ENCODE measurements at places on chromosomes 4 and X. TPM values are rescaled to one million over a fixed set of nuclear protein-coding genes. Genes with fewer than 3 reads are reported as not detected.

DNA sequence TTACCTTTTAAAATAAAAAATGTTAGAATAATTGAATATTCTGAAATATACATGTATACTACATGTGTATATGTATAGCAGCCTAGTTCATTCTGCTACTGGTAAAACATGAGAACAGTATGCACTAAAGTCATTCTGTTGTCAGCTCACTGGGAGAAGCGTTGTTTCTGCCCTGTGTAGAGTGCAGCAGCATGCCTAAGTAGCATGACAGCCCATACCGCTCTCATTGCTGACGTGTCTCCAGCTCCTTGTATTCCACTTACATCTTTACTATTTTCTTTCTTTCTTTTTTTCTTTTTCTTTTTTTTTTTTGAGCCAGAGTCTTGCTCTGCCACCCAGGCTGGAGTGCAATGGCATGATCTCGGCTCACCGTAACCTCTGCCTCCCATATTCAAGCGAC is 90.7 kb downstream of the KLHL8 start:
- DNase-seq, result no peak

GRCh38 chr4:141565379-141566089 is 70.8 kb upstream of the IL15 start:
- no peak for DNase-seq

DNA sequence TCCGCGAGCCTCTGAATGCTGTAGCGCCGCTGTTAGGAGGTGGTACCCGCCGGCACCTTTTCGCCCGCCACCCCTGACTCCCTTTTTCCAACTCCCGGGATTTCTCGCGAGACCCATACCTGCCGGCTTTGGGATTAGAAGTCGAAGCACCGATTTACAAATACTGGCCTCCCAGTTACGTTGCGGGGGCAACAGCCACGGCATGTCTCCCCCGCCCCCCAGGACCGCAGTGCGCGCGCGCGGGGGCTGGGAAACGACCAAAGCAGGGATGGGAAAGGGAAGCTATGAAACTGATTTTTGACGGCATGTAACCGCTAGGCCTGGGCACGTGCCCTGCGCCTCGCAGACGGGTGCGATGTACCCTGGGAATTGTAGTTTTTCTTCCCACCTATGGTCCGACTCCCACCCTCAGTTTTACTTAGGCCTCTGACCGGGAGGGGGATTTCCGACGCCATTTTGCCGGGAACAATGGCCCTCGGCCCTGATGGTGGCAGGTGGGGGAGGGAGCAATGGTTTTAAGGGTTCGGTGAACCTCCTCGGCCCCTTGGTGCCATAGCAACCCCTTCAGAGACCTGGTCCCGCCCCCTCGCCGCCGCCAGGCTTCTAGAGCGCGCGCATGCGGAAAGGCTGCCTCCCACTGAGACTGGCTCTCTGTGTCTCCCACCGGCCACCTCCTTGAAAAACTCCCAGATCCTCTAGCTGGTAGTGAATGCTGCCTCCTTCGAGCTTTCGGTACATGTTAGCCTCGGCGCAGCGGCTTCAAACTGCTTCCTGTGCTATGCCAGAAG is 772 bp upstream of the WNK3 start:
- peak; percentile 34 for DNase-seq

- DNase-seq, result no peak
Observed at GRCh38 chr4:145907390-145907789, 31.2 kb downstream of the ZNF827 start.

DNA sequence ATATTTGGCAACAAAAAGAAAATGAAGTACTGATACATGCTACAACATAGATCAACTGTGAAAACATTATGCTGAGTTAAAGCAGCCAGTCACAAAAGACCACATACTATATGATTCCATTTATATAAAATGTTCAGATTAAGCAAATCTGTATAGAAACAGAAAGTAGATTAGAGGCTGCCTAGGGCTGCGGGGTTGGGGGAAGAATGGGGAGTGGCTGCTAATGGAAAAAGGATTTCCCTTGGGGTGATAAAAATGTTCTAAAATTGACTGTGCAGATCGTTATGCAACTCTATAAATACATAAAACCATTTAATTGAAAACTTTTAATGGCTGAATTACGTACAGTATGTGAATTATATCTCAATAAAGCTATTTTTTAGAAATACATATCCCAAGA is 46.8 kb downstream of the NEK1 start:
- DNase-seq, result no peak

RNF150 gene
- 58.2 TPM for total RNA-seq

All from uterus (tissue), 4 donors.